ENCODE measurements at places on chromosomes 3 and 15.
A peak's percentile ranks its signal among the peaks of the same experiment; 100 is the strongest.

GRCh38 chr3:28114893-28115292 lies 126.5 kb upstream of the CMC1 start:
- no peak overlapping the region for H3K4me3 ChIP-seq
- no peak overlapping the region for H3K27ac ChIP-seq
- H3K36me3 ChIP-seq: no peaks in the 10 kb centered on the region
- H3K4me1 ChIP-seq: no peaks in the 10 kb centered on the region

- peaks cover 27% of the 10 kb centered on the region for H3K4me1 ChIP-seq
- peak; percentile 77 for DNase-seq
- H3K36me3 ChIP-seq: peaks cover 14% of the 10 kb centered on the region
- peak overlapping the region; percentile 66 for H3K27ac ChIP-seq
- H3K27me3 ChIP-seq: no peaks in the 10 kb centered on the region
These were observed 7.1 kb downstream of the SCAMP2 start for GRCh38 chr15:74866090-74866489.

DNA sequence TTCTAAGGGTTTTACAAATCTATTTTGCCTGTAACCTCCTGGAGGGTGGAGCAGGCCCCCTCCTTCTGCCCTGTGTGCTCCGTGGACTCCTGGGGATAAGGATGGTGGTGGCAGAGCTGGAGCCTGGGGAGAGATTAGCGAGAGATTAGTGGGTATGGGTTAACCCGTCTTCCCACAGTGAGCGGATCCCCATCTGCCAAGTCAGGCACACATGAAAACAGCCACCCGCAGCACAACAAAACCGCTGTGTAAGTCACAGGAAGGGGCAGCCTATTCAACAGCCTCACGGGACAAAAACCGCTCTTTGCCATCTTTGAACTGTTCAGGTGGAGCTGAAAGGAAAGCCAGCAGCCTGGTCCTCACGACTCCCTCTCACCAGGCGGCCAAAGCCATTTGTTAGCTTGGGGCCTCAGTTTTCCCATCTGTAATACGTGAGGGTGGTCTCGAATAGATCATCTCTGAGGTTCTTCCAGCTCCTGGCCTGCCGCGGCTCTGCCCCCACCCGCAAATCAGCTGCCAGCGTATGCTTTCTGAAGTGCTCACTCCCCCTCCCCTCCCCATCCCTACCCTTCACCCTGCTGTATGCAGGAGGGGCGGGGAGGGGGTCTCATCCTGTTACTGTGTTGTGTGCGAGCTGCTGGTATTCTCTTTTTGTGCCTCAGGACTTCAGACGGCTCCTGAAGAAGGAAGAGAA lies 43.6 kb downstream of the PDIA5 start:
- peaks cover 16% of the 10 kb centered on the region for H3K4me1 ChIP-seq
- DNase-seq: peak; percentile 80
- H3K4me3 ChIP-seq: no peak overlapping the region
- H3K27ac ChIP-seq: peak overlapping the region; percentile 48
- no peaks in the 10 kb centered on the region for H3K27me3 ChIP-seq
- H3K36me3 ChIP-seq: peaks cover 19% of the 10 kb centered on the region

DNA sequence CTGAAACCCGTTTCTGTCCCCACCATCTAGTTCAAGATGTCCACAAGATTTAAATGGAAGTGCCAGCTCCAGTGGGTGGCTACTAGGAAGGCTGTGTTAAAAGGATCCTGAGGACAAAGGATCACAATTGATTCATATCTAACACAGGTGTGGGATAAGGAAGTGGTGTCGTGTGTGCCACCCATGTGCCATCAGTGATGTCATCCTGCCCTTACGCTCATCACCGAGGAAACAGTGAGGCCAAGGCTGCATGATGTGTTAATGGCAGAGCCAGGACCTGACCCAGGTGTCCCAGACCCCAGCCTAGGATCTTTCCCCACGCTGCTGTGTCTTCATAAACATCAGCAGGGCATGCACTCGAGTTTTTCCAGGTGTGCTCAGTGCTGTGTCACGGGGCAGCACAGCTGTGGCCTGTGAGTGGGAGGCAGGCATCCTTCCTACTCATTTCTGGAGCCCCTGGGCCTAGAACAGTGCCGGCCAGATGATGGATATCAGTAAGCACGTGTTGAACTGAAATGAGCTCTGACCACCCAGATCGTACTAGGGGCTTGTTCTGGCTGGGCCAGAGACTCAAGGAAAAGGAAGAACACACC lies 10.6 kb upstream of the TGM5 start:
- H3K4me3 ChIP-seq: no peak overlapping the region
- no peaks in the 10 kb centered on the region for H3K4me1 ChIP-seq
- no peaks in the 10 kb centered on the region for H3K36me3 ChIP-seq
- no peaks in the 10 kb centered on the region for H3K27me3 ChIP-seq

- no peak for DNase-seq
- H3K27ac ChIP-seq: no peak overlapping the region
- no peaks in the 10 kb centered on the region for H3K36me3 ChIP-seq
- no peaks in the 10 kb centered on the region for H3K4me1 ChIP-seq
These were observed 77.4 kb downstream of the ACAP2 start for GRCh38 chr3:195365371-195365770.

DNA sequence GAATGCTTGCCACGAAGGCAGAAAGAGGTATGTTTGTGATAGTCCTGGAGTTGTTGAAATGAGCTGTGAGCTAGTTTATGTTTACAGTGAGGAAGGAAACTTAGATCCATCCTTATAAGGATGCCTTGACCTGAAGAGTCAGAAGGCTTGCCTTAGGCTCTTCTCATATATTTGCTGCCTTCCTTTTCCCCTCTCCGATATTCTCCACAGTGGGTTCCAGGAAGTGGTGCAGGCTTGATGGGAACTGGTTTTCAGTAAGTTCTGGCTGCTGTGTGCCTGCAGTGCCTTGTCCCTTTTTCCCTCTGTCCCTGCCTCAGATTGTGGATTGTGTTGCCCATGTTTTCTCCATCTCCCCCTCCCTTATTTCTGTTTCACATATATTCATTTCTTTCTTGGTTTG lies 287.3 kb upstream of the UBE2E1 start:
- no peaks in the 10 kb centered on the region for H3K36me3 ChIP-seq
- no peaks in the 10 kb centered on the region for H3K4me1 ChIP-seq
- H3K27ac ChIP-seq: no peak overlapping the region
- peaks cover 8% of the 10 kb centered on the region for H3K27me3 ChIP-seq
- no peak for DNase-seq
- H3K4me3 ChIP-seq: no peak overlapping the region

GRCh38 chr15:31455499-31455898 lies 128.9 kb downstream of the KLF13 start:
- no peaks in the 10 kb centered on the region for H3K27me3 ChIP-seq
- no peak for DNase-seq
- H3K4me1 ChIP-seq: no peaks in the 10 kb centered on the region
- no peaks in the 10 kb centered on the region for H3K36me3 ChIP-seq
- no peak overlapping the region for H3K4me3 ChIP-seq

GRCh38 chr15:43253431-43254403 lies 13.0 kb downstream of the TGM5 start:
- H3K36me3 ChIP-seq: no peaks in the 10 kb centered on the region
- peaks cover 8% of the 10 kb centered on the region for H3K4me1 ChIP-seq
- no peak overlapping the region for H3K4me3 ChIP-seq
- H3K27me3 ChIP-seq: no peaks in the 10 kb centered on the region

DNA sequence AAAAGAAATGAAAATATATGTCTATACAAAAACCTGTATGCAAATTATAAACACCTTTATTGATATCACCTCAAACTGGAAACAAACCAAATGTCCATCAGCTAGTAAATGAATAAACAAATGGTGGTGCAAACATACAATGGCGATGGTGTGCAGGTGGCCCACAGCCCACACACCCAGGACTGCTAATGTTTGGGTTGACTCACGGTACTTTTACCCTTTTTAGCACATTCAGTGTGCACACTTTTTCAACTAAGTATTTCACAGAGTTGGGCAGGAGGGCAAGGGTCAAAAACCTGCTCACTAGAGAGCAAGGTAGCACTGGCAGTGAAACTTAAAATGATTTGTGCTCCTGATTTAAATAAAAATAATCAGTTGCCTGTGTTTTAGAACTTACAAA lies 123.1 kb upstream of the BHLHE40 start:
- no peaks in the 10 kb centered on the region for H3K4me1 ChIP-seq
- no peaks in the 10 kb centered on the region for H3K27me3 ChIP-seq
- H3K4me3 ChIP-seq: no peak overlapping the region
- H3K27ac ChIP-seq: no peak overlapping the region

DNA sequence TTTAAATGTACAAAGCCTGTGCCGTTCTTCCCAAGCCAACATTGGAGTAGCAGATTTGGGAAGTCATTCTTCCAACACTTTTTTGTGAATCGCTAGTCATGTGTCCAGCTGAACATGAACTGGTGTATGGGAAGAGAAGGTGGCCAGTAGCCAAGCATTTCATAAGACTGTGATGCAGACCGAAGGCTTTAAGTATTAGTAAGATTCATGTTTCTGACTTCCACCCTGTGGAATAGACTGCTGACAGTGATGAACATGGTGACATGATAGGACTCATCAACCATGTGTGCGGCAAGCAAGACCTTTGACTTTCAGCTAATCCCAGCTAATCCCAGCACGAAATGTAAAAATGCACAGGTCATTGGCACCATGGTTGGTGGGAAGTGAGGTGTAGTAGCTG lies 48.3 kb upstream of the THSD4 start:
- no peak overlapping the region for H3K4me3 ChIP-seq
- no peak overlapping the region for H3K27ac ChIP-seq
- DNase-seq: no peak
- H3K4me1 ChIP-seq: no peaks in the 10 kb centered on the region

DNA sequence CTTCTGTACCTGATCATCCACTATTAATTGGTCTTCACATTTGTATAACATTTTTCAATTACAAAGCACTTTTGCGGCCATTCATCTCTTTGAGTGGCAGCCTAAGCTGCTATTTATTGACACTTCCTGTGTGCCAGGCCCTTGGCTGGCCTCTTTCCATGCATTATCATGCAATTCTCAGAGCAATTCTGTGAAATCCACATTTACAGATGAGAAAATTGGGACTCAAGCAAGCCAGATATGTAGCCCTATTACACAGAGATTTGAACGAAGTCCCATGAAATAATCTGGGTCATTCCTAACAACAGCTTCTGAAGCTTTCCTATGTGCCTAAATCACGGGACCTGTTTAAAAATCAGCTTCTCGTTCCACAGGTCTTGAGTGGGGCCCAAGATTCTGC lies 17.4 kb downstream of the SLC6A1 start:
- no peaks in the 10 kb centered on the region for H3K36me3 ChIP-seq
- DNase-seq: peak; percentile 11
- H3K27me3 ChIP-seq: peaks cover 9% of the 10 kb centered on the region
- H3K27ac ChIP-seq: no peak overlapping the region
